ENCODE measurements at places on chromosomes 2 and 18.

DNA sequence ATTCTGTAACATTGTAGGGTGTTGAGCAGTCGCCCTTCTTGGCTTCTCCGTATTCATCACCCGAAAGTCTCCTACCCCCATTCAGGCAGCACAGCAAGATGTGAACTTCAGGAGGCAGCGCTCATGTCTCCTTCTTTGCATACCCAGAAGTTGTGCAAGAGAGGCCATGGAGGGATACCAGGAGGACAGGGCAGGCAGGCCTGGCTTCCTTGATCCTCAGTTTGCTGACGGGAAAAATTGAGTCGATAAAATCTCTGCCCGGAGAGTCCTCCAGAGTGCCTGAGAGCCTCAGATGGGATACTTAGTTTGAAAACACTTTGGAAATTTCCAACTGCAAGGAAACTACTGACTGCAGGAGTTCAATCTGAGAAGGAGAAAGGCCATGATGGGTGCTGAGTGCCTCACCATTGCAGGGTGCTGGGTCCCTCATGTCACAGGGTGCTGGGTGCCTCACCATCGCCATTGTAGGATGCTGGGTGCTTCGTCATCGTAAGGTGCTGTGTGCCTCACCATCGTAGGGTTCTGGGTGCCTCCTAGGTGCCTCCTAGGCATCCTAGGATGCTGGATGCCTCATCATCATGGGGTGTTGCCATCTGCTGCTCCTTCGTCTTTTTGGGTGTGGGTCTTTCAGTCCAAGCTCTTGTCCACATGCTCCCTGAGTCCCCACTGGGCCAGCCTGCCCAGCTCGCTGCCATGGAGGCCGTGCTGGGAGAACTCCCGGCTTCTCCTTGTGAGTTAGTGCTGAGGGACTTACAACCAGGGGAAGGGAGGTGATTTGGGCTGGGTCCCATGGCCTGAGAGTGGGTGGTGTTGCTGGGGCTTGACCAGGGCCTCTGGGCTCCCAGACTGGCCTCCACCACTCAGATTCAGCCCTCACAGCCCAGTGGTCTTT lies 162.4 kb downstream of the DDX1 start:
- DNase-seq, result no peak

- no peak for DNase-seq
Observed at GRCh38 chr2:3647831-3648651, 10.0 kb upstream of the ALLC start.

GRCh38 chr2:187922846-187923245 lies 368.6 kb upstream of the TFPI start:
- DNase-seq, result no peak

- DNase-seq, result peak; percentile 92
Observed at GRCh38 chr18:37299471-37300304, 265.9 kb downstream of the CELF4 start.

DNA sequence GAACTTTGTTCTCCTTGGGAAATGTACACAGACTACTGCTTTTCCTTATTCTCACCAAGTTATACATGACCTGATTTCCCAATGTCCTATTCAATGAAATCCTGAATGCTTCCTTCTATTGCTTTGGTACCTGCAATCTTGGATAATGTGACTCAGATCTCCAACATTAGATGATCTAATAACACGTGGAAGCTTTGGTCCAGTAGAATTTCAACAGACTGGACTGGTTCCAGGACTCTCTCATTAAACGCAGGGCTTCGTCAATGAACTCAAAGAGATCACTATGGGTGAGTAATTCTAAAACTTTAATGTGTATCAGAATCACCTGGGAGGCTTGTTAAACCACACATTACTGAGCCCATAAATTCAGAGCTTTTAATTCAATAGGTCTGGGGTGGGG lies 413.6 kb upstream of the KCNH7 start:
- no peak for DNase-seq

- DNase-seq, result no peak
Observed at GRCh38 chr2:144267239-144267638, 252.7 kb downstream of the ZEB2 start.

- no peak for DNase-seq
Observed at GRCh38 chr2:226771067-226771466, 28.6 kb downstream of the IRS1 start.

- DNase-seq, result no peak
Observed at GRCh38 chr2:204583773-204584172, 38.5 kb downstream of the PARD3B start.

DNA sequence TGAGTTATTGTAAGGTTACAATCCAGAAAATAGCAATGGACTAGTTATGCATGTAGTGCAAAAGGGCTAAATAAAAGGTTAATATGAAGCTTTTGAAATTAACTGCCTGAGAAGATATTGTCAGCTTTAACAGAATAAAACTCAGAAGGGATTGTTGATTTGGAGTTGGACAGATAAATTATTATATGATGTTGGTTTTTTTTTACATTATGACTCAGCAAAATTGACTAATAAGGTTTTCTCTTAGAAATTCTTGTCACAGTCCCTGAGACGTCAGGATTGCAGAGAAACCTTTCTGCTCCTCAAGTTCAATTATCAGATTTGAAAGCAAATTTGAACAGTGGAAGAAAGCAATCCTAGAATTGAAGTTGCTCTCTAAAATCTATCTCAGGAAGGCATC lies 946.9 kb downstream of the CBLN2 start:
- DNase-seq, result no peak

DNA sequence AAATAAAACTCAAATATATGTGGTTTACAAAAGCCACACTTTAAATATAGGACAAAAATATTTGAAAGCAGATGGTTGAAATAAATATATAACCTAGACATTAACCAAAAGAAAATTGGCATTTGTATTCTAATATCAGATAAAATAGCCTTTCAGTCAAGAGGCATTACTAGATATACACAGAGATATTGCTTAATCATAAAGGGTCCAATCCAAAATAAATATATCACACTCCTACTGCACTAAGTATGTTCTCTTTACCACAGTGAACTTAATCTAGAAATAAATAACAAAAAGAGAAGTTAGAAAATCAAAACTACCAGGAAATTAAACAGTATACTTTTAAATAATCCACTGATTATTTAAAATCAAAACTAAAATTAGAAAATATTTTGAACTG lies 34.2 kb upstream of the KCNJ3 start:
- no peak for DNase-seq

GRCh38 chr2:189248141-189248540 lies 68.6 kb upstream of the COL5A2 start:
- no peak for DNase-seq
